ENCODE measurements at places on chromosomes 3 and 15. TPM values are rescaled to one million over a fixed set of nuclear protein-coding genes. Genes with fewer than 3 reads are reported as not detected.

- peaks cover 4% of the 10 kb centered on the region for H3K27me3 ChIP-seq
- peak overlapping the region; percentile 88 for H3K27ac ChIP-seq
- peaks cover 43% of the 10 kb centered on the region for H3K4me1 ChIP-seq
- H3K4me3 ChIP-seq, result peak overlapping the region; percentile 97
- no peak for DNase-seq
Observed at GRCh38 chr15:70096215-70097062, 1.3 kb downstream of the TLE3 start.

DNA sequence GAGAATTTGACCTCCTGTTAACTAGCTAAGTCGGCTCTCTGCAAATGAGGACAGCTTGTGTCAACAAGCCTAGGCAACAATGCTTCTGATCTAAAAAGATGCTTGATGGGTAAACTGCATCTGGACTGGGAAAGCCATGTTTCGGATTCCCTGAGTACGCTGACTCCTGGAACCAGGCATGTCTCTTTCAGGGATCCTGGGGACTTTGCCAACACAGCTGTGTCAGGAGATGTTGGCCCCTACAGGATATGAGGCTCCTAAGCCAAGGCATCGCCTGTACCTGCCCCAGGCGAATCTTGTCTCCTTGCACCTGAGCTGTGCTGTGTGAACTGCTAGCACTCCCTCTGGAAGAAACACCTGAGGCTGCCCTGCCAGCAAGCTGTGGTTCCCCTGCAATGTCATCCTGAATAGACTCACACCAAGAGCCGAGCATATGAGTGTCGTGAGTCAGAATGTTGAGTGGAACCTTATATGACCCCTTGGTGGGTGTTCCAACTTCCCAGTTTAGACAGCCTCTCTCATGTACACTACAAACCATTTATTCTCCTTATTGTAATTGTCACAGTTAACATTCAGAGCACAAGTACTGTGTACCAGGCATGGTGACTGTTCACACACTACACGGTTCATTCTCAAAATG, 17.0 kb downstream of the EOGT start:
- peak; percentile 36 for DNase-seq
- H3K4me1 ChIP-seq, result peaks cover 14% of the 10 kb centered on the region
- peak overlapping the region; percentile 44 for H3K27ac ChIP-seq
- no peaks in the 10 kb centered on the region for H3K27me3 ChIP-seq
- no peak overlapping the region for H3K4me3 ChIP-seq
- peaks cover 51% of the 10 kb centered on the region for H3K36me3 ChIP-seq

DNA sequence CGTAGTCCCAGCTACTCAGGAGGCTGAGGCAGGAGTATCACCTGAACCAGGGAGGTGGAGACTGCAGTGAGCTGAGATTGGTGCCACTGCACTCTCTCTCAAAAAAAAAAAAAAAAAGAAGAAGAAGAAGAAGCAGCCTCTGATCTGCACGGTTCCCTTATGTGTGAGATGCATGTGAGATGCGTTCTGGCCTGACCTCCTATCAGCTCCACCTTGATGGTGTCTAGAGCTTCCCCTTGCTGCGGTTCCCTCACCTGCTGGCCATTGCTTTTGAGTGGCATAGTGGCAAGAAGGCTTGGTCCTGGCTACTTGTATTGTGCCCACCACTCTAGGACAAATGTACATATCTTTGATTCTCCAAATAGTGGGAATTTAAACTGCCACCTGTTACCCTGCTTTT, 49.4 kb upstream of the CFAP161 start:
- H3K27ac ChIP-seq, result no peak overlapping the region
- no peak for DNase-seq
- no peak overlapping the region for H3K4me3 ChIP-seq

DNA sequence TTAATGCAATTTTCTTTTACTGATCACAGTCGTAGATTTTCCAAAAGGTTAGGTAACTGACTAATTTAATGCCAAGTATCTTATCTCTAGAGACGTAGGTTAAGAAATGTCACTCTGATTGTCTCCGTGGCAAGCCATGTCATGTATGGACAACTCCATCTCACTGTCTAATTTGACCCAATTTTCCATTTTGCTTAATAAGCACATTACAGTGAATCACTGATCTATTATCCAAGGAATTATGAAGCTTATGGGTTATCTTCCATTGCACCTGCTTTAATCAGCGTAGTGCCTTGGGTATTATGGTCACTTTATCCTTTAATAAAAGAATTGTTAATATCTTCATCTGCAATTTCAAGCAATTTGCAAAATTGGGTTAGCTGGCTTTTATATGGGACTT, 557.4 kb upstream of the ROBO2 start:
- H3K27me3 ChIP-seq, result no peaks in the 10 kb centered on the region
- no peak for DNase-seq
- no peaks in the 10 kb centered on the region for H3K36me3 ChIP-seq
- H3K27ac ChIP-seq, result no peak overlapping the region
- no peaks in the 10 kb centered on the region for H3K4me1 ChIP-seq

GRCh38 chr15:43238671-43239131, 17.9 kb upstream of the EPB42 start:
- H3K27me3 ChIP-seq, result peaks cover 43% of the 10 kb centered on the region
- no peaks in the 10 kb centered on the region for H3K36me3 ChIP-seq
- no peaks in the 10 kb centered on the region for H3K4me1 ChIP-seq
- no peak for DNase-seq

- no peaks in the 10 kb centered on the region for H3K4me1 ChIP-seq
- DNase-seq, result no peak
- no peak overlapping the region for H3K4me3 ChIP-seq
- H3K27ac ChIP-seq, result no peak overlapping the region
Observed at GRCh38 chr3:141728355-141728892, 9.7 kb upstream of the RNF7 start.

Gene ELP6
- total RNA-seq, result 36.2 TPM

DNA sequence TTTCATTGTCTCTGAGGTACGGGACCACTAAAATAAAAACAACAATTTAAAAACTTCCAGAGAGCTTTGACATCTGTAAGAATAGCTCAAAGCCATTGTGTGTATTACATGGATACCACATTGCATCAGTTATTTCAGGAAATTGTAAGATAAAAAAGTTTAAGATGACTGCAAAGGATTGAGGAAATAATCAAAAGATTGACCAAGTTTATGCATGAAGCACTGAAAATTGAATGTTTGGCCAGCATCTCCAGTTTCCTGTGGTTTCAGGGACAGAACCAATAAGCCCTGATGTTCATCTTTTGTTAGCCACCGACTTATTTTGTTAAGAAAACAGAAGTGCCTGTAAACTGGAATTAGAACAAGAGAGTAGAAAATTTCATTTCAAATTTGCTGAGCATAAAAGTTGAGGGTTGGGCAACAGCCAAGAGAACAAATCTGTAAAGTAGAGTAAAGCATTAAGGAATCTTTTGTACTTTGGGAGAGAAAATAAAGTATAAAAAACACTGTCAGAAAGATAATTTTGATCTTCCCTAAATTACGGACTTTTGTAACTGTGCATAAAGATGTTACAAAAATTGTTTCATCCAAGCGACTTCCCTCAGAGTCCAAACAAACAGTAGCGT, 211.5 kb upstream of the P2RY1 start:
- no peak overlapping the region for H3K4me3 ChIP-seq
- H3K4me1 ChIP-seq, result peaks cover 7% of the 10 kb centered on the region
- no peak for DNase-seq
- no peak overlapping the region for H3K27ac ChIP-seq
- H3K36me3 ChIP-seq, result no peaks in the 10 kb centered on the region
- no peaks in the 10 kb centered on the region for H3K27me3 ChIP-seq

DNA sequence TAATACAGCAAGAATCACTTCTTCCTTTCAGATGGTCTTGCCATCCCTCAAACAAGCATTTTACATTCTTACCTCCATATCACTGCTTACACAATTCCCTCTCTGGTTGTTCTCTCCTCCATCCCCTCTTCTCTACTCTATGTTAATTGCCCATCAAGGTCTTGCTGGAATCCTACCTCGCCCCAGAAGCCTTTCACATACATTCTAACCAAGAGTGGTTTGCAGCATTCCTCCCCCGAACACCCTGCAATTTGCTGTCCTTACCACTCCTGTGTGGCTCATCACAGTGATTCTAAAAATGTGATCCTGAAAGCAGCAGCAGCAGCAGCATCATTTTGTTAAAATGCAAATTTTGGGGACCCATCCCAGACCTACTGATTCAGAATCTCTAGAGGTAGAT, 30.6 kb downstream of the TNIK start:
- no peak overlapping the region for H3K27ac ChIP-seq
- H3K4me1 ChIP-seq, result peaks cover 16% of the 10 kb centered on the region
- no peaks in the 10 kb centered on the region for H3K36me3 ChIP-seq
- no peak overlapping the region for H3K4me3 ChIP-seq
- DNase-seq, result no peak

- peak overlapping the region; percentile 72 for H3K27ac ChIP-seq
- peaks cover 57% of the 10 kb centered on the region for H3K4me1 ChIP-seq
- H3K36me3 ChIP-seq, result no peaks in the 10 kb centered on the region
- DNase-seq, result peak; percentile 88
Observed at GRCh38 chr3:8739757-8740504, 6.3 kb downstream of the CAV3 start.

Gene SMAD3
- 65.1 TPM for total RNA-seq

- H3K4me1 ChIP-seq, result no peaks in the 10 kb centered on the region
- DNase-seq, result no peak
- H3K27ac ChIP-seq, result no peak overlapping the region
- no peaks in the 10 kb centered on the region for H3K27me3 ChIP-seq
- no peaks in the 10 kb centered on the region for H3K36me3 ChIP-seq
- H3K4me3 ChIP-seq, result no peak overlapping the region
Observed at GRCh38 chr3:84820126-84820525, 138.7 kb upstream of the CADM2 start.

Gene SLC22A14
- total RNA-seq, result not detected

- no peak overlapping the region for H3K27ac ChIP-seq
- H3K4me1 ChIP-seq, result no peaks in the 10 kb centered on the region
- no peak overlapping the region for H3K4me3 ChIP-seq
- H3K36me3 ChIP-seq, result no peaks in the 10 kb centered on the region
Observed at GRCh38 chr3:152902141-152902669, 67.3 kb downstream of the P2RY1 start.

DNA sequence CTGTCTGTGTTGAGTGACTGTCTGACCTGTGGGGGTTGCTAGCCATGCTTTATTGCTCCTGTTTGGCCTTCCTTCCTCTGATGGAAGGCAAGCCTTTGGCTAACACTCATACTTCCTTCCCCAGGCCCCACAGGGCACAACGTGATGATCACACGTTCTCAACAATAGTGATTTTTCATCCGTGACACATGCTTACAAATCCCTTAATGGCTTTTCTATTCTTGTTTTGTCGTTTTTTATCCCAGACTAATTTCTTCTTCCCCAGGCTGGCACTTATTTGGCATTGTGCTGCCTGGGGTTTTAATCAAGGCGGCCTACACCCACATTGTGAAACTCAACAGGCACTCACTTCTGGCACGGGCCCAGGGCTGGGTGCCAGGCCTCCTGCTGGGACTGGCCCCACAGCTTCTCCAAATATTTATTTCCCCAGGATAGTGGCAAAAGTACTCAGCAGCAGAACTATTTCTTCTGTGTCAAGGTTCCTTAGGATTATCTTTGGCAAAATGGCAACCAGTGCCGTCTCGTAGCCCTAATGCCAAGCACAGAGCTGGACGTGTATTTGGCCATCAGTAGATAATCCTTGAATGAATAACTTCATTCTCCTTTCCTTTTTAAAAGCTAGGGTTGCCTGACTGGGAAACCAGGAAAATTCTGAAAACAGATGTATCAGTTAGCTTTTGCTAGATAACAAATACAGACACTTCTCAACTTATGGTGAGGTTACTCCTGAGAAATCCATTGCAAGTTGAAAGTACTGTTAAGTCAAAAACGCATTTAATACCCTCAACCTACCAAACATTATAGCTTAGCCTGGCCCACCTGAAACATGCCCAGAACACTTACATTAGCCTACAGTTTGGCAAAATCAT, 30.6 kb downstream of the CMTM7 start:
- DNase-seq, result peak; percentile 75
- H3K4me1 ChIP-seq, result peaks cover 42% of the 10 kb centered on the region
- peaks cover 3% of the 10 kb centered on the region for H3K27me3 ChIP-seq
- peak overlapping the region; percentile 94 for H3K27ac ChIP-seq

GRCh38 chr15:78438619-78439285, 736 bp downstream of the IREB2 start:
- peaks cover 2% of the 10 kb centered on the region for H3K27me3 ChIP-seq
- DNase-seq, result no peak
- peaks cover 25% of the 10 kb centered on the region for H3K36me3 ChIP-seq
- peak overlapping the region; percentile 93 for H3K27ac ChIP-seq
- H3K4me1 ChIP-seq, result peaks cover 35% of the 10 kb centered on the region

DNA sequence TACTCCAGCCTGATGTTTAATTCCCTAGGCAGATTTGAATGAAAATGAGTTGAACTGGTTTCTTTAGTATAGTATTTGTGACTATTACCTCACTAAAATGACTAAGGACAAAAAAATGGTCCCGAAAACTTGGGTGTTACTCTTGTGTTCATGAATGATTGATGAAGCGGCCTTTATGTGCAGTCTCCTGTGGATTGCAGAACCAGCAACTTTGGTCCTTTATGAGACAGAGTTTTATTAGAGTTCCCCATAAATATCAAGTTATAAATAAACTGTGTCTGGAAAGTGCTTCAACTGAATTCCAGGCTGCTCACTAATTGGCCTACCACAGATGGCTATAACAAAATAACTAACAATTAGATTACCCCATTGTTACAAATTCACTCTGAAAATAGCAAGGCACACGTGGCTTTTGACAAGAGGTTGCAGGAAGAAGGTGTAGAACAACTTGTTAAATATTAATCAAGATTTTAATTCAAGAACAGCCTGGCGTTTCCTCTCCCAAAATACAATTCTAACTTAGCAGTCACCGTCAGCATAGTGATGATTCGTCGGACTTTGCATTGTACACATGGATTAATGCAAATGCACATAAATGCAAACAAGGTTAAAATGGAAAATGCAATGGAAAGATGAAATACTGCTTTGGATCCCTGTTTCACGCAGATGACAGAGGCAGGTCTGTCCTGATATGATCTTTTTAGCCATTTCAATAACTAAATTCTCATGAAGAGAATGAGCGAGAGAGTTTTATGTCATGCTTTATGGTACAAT, 567.3 kb upstream of the ZNF717 start:
- DNase-seq, result no peak
- H3K27me3 ChIP-seq, result no peaks in the 10 kb centered on the region
- H3K4me1 ChIP-seq, result no peaks in the 10 kb centered on the region
- no peak overlapping the region for H3K27ac ChIP-seq
- no peaks in the 10 kb centered on the region for H3K36me3 ChIP-seq
- H3K4me3 ChIP-seq, result no peak overlapping the region

DNA sequence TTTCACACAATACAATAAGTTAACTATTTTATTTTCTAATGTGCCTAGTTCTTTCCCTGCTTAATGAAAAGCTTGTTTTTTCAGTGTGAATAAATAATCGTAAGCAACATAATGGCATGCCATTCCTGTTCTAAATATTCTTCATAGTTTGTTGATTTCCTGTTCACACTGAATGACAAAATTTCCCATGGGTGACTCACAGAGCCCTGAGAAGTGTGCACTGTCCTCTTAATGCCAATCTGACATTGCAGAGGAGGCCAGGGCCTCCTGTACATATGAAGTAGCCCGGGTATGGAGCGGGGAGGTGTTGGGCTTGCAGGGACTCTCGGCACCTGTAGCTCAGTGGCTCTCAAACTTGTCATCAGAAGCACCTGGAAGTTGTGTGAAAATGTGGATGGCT, 24.3 kb downstream of the CCR3 start:
- peaks cover 34% of the 10 kb centered on the region for H3K27me3 ChIP-seq
- no peak overlapping the region for H3K27ac ChIP-seq
- peaks cover 12% of the 10 kb centered on the region for H3K4me1 ChIP-seq
- DNase-seq, result no peak
- no peaks in the 10 kb centered on the region for H3K36me3 ChIP-seq

Measured in HFFc6 (cell line).